ENCODE measurements at places on chromosomes 16 and 17.
A peak's percentile ranks its signal among the peaks of the same experiment; 100 is the strongest.

GRCh38 chr16:87535855-87536794 is 43.3 kb upstream of the ZCCHC14 start:
- no peak for DNase-seq

GRCh38 chr17:27544350-27545131 is 86.4 kb upstream of the LGALS9 start:
- DNase-seq, result peak; percentile 63

GRCh38 chr17:59848778-59849177 is 44.0 kb downstream of the TUBD1 start:
- DNase-seq, result no peak

GRCh38 chr17:50210240-50211225 is 9.1 kb upstream of the COL1A1 start:
- DNase-seq, result no peak

- DNase-seq, result no peak
Observed at GRCh38 chr17:16048811-16049449, 49.3 kb downstream of the TTC19 start.

DNA sequence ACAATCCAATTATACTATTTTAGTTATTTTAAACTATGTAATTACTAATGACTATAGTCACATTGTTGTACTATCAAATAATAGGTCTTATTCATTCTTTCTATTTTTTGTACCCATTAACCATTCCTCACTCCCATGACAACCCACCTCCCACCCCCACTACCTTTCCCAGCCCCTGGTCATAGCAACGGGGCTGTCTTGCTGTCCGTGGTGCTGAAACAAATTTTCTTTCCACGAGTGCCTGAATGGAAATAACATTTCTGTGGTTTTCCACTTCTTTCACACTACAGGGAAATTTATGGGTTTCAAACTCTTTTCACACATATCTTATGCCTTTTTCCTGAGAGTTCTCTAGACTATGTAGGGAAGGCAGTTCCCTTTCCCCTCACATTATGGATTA is 326.6 kb downstream of the PHKB start:
- no peak for DNase-seq

DNA sequence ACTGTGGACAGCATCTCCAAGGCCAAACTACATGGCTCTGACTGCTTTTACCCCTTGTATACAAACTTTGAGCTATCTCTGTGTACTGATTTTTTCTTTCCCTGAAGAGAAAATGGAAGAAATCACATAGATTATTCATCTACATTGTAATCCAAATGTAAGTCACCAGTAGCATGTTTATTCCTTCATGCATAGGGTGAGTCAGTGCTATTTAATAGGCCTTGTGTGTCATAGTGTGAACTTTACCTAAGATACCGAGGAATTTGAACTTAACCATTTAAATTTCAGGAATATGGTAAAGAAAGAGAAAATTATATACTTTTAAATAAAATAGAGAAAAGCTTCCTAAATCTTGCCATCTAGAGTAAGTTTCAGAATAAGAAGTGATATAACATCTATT is 16.5 kb downstream of the PHKB start:
- no peak for DNase-seq

DNA sequence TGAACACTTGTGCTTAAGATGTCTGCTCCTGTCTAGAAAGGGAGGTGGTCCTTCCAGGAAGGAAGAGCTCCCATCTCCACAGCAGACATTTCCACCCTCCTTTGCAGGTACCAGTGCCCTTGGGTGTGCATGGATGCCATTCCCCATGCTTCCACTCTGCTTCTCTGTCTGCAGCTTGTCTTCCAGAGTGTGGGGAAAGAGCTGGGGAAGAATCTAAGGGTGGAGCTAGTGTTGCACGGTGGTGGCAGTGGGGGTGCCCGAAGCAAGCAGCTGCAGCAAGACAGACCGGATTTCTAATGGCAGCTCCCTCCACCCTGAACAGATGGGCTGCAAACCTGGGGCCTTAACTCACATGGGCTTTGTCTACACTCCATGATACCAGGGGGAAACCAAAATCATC is 22.6 kb upstream of the HOXB13 start:
- no peak for DNase-seq

- DNase-seq, result no peak
Observed at GRCh38 chr16:49644145-49644463, 211.8 kb downstream of the ZNF423 start.

DNA sequence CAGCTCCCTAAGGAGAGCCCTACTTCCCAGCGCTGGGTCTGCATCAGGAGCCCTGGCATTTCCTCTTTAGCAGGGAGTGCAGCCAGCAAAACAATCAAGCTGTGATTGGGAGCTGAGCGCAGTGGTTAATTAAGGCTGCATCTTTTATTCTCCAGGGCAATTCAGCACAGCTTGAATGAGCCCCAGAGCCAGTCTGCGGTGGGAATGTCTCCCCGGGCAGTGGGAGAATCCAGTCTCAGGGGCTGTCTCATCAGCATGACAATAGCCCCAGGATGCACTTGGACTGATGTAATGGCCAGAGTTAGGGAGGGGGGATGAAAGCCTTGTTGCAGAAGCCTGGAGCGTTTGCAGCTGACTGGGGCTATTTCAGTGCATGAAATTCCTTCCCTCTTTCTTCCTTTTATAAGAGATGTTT is 292.6 kb upstream of the SOX9 start:
- DNase-seq, result no peak

DNA sequence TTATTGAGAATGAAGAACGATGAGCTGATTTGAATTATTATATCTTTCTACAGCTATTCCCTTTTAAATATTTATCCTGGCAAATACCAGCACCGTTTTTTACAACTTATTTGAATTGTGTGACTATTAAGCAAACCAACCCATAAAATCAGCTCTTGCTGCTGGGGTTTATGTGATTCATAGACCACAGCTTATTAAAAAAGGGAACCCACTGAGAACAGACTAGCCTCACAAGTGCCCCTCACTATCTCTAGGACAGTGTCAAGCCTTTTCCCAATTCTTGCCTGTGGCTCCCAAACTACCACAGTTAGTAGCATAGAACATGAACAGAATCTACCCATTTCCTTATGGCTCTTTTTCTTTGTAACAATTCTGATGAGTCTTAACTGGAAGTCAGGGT is 6.1 kb upstream of the LIG3 start:
- DNase-seq, result no peak

DNA sequence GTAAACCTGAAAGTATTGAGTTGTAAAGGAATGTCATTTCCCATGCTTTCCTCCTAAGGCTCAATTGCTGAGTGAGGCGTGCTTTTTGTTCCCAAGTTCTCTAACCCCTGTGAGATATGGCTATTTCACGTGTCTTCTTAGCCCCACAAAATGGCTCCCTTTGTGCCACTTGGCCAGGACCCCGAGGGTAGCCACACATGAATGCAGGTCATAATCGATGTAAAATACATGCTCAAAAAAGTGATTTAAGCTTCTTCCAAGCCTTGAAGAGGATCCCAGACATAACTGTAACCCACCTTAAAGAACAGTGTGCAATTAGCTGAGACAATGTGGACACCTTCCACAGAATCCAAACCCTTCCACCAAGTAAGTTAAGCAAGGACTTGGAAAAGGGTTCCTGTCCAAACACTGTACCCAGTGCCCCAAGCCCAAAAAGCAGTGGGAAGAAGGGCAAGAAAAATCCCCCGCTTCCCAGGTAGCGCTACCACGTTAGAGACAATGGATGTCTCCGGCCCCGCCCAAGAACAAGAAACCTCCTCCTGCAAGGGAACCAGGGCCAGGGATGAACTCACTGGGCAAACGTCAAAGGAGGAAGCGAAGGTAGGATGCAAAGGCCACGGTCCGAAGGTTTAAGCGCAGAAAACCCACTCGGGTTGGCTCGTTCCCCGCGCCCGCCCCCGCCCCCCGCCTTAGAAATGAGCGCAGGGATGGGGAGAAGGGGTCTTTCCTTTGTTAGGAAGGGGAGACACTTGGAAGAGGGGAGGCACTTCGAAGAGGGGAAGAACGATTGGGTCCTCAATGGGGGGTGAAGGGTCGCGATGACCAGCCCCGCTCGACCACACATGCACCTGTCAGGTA is 1.2 kb downstream of the JPT1 start:
- no peak for DNase-seq

DNA sequence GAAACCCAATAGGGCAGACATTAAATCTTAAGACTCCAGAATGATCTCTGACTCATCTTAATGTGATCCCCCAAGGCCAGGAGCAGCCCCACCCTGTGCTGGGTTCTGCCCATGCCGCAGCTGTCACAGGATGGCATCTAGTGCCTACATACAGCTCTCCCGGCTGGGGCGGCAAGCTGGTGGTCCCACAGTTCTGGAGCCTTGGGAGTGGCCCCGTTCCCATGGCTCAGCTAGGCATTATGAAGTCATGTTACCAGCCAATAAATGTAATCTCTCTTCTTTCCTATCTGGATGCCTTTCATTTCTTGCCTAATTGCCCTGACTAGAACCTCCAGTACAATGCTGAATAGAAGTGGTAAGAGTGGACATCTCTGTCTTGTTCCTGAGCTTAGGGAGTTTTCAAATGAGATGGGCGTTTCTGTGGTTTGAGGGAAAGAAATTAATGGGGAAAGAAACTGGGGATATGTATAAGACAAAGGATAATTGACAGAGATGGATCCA is 95.7 kb upstream of the DNAH17 start:
- DNase-seq, result no peak

DNA sequence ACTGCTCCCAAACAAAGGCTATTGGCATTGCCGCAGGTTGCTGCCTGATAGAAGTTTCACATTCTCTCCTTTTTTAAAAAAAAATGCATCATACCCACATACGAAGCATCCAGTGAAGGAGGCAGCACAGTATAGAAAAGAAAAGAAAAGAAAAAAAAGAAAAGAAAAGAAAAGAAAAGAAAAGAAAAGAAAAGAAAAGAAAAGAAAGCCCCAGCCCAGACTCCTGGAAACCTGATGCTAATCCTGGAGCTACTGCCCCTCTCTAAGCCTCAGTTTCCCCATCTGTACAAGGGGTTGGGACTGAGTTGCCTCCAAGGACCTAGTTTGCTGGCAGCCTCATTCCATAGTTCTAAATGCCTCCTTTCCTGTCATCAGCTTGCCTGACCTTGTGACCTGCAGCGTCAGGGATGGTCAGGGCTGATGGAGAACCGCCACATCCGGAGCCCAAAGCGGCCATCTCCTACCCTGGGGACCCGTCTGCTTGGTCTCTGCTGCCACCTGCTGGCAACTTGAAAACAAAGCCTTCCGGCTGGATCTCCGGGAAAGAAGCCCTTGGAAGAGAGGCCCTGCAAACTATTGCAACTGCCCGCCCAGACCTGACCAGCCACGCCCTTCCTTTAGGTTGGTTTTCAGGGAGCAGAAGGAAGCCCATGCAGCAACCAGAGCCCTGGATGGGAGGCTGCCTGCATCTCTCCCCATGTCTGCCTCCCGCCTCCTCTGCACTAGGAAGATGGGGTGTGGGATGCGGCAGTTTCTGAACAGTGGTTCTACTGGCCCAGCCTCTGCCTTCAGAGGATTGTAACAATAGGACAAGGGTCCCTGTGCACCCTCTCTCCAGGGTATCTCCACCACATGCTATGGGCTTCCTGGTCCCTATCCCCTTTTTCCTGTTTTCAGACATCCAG is 13.0 kb downstream of the AIPL1 start:
- peak; percentile 73 for DNase-seq

GRCh38 chr16:85661740-85662481 is 26.8 kb downstream of the GINS2 start:
- no peak for DNase-seq

- DNase-seq, result no peak
Observed at GRCh38 chr16:3070608-3071111, 5.2 kb downstream of the IL32 start.

DNA sequence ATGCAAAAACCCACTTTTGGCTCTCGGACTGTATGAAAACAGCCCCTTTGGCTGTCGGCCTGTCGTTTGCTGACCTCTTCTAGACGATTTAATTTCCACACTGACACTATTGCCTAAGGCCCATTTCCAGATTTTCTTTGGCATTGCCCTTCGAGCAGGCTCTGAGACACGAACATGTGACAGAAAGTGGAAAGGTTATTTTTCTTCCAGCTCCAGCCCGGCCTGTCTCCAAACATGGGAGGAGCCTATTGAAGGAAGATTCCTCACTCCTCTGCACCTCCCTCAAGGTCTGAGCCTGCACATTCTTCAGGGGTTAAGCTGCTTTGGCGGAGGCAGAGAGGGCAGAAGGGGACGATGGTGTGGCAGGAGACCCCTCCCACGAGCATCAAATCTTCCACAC is 85.9 kb upstream of the FOXF1 start:
- no peak for DNase-seq

Data from activated CD4-positive, alpha-beta T cell treated with anti-CD3 and anti-CD28 coated beads, Interleukin-2, amount 50 U/mL, for 24 hours (primary cell).